ENCODE measurements at places on chromosomes 1 and 21.
A peak's percentile ranks its signal among the peaks of the same experiment; 100 is the strongest.

DNA sequence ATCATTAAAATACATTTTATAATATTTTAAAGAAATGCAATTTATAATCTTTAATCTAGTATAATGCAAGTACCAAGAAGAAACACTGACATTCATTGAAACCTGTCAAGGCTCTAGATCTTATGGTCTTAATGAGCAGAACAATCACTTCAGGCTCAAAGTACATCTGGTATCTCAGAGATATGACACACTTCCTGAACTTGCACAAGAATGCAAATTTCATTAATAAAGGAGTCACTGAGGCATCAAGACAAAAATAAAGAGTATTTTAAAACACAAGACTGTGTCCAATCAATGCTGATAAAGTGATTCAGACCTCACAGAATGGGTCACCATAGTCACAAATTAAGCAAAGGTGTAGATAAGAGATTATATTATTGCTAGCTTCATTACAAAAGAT, 178.1 kb downstream of the AK5 start:
- DNase-seq, result no peak

- DNase-seq, result no peak
Observed at GRCh38 chr1:38092256-38092655, 45.7 kb upstream of the POU3F1 start.

- DNase-seq, result peak; percentile 69
Observed at GRCh38 chr1:50605186-50605875, 182.1 kb upstream of the DMRTA2 start.

GRCh38 chr1:29854700-29855276, 618.5 kb downstream of the PTPRU start:
- no peak for DNase-seq

DNA sequence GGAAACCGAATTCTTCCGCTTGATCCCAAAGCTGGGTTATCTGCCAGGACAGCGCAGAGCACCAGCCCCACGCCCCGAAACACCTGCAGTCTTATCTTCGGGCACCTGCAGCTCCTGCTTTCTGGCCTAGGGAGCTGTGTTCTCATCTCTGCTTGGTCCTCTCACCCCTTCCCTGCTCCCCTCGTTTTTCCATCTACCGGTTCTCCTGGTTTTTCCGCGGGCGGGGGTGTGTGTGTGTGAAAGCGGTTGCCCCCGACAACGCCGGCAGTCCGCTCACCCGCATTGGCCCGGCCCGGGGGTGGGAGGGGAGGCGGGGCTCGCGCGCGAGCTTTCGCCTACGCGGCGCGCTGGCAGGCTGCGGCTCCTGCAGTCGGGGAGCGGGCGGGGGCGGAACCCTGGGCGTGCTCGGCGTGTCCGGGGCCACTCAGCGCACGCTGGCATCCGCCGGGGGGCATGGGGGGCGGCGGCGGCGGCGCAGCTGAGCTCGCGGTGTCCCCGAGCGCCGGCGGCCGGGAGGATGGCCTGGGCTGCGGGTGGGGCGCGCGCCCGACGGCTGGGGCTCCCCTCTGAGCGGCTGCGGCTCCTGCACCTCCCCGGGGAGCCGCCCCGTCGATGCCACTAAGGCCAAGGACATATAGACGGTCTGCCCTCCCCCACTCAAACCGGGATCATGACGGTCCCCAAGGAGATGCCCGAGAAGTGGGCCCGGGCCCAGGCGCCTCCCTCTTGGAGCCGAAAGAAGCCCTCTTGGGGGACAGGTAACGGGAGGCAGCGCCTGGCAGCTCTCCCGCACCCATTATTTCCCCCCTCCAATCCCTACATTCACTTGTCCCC, 3.2 kb downstream of the ATP8B2 start:
- DNase-seq, result peak; percentile 86

GRCh38 chr1:222761083-222761482, 24.1 kb downstream of the FAM177B start:
- no peak for DNase-seq

GRCh38 chr1:86948212-86948611, 33.8 kb downstream of the HS2ST1 start:
- no peak for DNase-seq

DNA sequence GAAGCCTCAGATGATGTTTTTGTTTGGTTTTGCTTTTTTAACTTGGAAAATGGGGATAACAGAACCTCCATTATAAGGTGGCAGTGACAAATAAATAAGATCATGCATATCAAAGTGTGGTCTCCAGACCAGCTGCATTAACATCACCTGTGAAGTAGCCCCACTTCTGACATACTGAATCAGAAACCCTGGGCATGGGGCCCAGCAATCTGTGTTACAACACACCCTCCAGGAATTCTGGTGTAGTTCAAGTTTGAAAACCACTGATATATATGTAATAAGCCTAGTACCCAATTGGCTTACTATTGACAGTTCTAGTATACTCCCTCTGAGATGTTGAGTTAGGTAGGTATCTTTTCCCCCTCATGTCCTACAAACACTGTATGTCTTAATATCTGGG, 24.1 kb upstream of the RNF19B start:
- DNase-seq, result no peak

DNA sequence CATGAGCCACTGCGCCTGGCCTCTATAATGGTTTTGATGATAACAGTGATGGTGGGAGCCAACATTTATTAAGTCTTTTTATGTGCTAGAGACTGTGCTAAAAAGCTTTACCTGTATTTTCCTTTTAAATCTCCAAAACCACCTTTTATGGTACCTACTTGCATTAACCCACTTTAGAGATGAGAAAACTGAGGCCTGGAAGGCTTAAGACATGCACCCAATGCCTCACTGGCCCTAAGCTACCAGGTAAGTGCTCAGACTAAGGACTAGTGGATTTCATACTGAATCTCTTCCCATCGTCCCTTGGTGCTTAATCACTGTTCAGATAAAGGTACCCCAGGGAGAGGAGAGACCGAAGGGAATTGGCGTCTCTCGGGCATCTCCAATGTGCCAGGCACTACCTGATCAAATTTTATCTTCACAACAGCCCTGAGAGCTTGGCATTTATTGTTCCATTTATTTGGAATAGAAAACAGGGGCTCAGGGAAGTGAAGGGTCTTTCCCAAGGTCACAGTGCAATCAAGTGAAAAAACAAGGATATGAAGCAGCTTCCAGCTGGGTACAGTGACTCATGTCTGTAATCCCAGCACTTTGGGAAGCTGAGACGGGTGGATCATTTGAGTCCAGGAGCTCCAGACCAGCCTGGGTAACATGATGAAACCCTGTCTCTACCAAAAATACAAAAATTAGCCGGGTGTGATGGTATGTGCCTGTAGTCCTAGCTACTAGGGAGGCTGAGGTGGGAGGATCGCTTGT, 84.2 kb downstream of the LACTBL1 start:
- no peak for DNase-seq

GRCh38 chr21:31490443-31490842, 146.4 kb upstream of the TIAM1 start:
- no peak for DNase-seq

DNA sequence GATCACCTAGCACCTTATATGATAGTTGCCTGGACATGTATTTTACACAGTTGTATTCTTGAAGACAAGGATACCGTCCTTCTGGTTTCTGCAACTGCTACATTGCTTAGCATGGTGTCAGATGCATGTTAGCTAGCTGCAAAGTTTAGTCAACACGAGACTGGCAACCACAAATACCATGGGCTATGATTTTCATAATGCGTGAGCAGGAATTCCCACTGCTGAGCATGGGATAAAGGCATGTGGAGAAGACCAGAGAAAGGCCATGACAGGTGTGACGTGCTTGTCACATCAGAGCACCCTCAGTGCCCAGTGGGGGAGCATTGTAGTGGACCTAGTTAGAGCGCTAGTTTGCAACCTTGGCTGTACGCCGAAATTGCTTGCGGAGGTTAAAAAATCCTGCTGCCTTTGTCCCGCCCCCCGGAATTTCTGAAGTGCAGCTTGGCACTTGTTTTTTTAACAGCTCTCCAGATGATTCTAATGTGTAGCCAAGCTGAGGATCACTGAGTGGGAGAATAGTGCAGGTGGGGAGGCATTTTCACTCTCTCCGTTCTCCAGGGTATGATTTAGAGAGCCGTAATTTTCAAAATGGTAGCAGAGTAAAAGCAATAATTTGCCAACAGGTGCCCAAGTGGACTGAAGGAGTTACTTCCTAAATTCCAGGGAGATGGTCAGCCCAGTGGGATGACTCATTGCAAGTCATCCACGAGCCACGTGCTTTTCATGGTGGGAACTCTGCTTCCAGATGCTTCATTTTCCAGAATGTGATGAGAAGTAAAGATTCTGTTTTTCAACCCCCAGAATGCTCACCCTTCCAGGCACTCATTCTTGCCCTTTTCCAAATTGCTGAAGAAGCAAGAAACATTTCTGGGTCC, 81.0 kb downstream of the CNIH3 start:
- no peak for DNase-seq
